ENCODE measurements at places on chromosomes 3 and 15. TPM values are rescaled to one million over a fixed set of nuclear protein-coding genes. Genes with fewer than 3 reads are reported as not detected.
A peak's percentile ranks its signal among the peaks of the same experiment; 100 is the strongest.

- DNase-seq: no peak
Measured at GRCh38 chr15:72884311-72884710, 100.8 kb upstream of the ADPGK start.

GRCh38 chr15:61750271-61751084, 309.8 kb downstream of the VPS13C start:
- no peak for DNase-seq

- peak; percentile 59 for DNase-seq
Measured at GRCh38 chr15:57784081-57784511, 77.6 kb downstream of the POLR2M start.

The TM4SF4 gene
- not detected for total RNA-seq

The ADGRG7 gene
- not detected for total RNA-seq

DNA sequence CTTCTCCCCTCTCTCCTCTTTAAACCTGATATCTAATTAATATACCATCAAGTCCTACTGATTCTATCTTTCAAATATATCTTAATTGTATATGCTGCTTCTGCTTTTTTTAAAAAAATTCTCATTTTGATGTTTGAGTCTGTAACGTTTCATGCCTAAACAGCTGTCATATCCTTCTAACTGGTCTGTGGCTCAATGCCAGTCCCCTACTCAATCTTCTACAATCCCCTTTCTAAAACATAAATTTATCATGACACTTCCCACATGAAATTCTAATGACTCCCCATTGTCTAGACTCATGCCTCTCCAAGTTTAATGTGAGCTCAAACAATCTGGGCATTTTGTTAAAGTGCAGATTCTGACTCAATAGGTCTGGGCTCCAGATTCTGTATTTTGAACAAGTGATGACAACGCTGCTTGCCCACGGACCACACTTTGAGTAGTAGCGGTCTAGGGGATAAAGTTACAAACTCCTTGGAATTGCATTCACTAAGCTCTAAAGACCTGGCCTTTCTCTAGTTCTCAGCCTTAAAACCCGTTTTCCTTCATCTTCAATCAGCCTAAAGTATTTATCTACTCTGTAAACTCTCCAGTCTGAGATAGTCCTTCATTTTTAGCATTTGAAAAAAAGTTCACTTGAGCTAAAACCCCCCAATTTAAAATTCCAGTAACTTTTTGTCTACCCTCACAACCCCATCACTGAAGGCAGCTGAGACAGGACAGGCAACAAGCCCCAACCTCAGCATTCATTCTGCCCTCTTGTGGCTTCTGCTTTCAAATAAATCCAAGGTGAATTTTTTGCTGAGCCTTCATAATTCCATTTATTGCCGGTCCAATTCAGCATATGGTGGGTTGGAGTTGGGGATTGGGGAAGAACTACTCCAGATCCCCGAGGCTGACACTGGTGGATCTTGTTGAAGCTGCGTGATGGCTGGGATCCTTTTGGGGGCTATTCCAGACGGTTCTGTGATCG, 88.1 kb upstream of the THRB start:
- no peak for DNase-seq

DNA sequence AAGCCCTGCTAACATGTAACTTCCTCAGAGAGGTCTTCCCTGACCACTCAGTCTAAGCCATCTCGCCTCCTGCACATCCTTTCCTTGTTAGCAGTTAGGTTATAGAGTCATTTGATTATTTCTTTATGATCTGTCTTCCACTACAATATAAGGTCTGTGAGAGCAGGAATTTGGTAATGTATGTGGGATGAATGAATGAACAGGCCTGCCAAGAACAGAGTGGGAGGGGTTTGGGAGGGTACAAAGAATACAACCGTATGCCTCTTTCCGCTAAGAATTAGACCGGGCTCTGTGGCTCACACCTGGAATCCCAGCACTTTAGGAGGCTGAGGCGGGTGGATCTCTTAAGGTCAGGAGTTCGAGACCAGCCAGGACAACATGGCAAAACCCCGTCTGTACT, 32.4 kb upstream of the MYO1E start:
- DNase-seq: no peak

The GMPS gene
- 38.3 TPM for total RNA-seq

DNA sequence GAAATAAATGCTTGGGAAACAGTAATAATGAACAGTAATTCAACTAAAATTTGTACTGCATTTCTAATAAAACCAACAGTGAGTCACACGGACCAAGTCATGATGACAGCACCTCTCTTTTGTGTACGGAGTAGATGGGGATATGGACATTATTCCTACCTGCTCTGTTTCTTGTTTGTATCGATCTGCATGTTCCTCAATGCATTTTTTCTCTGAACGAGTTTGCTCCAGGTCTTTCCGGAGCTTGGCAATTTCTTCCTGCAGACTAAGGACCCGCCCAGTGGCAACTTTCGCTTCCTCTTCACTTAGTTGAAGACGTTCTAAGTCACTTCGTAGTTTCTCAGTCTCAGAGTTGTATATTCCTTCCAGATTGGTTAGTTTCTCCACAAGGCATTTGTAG, 74.4 kb upstream of the MYO5C start:
- DNase-seq: peak; percentile 46

The SPSB4 gene
- total RNA-seq: 5.9 TPM

GRCh38 chr3:195250473-195251251, 20.3 kb downstream of the XXYLT1 start:
- peak; percentile 58 for DNase-seq

DNA sequence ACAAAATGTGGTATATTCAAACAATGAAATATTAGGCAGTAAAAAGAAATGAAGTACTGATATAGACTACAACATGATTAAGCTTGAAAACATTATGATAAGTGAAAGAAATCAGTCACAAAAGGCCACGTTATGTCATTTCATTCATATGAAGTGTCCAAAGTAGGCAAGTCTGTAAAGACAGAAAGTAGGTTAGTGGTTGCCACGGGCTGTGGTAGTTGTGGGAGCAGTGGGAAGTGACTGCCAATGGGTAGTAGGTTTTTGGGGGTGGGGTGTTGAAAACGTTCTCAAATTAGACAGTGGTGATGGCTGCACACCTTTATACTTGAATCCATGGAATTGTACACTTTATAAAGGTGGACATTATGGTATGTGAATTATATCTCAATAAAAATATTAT, 12.1 kb downstream of the GALNT15 start:
- DNase-seq: no peak

The SLC38A3 gene
- total RNA-seq: 10.4 TPM

- no peak for DNase-seq
Measured at GRCh38 chr3:40247714-40248454, 61.6 kb upstream of the EIF1B start.

DNA sequence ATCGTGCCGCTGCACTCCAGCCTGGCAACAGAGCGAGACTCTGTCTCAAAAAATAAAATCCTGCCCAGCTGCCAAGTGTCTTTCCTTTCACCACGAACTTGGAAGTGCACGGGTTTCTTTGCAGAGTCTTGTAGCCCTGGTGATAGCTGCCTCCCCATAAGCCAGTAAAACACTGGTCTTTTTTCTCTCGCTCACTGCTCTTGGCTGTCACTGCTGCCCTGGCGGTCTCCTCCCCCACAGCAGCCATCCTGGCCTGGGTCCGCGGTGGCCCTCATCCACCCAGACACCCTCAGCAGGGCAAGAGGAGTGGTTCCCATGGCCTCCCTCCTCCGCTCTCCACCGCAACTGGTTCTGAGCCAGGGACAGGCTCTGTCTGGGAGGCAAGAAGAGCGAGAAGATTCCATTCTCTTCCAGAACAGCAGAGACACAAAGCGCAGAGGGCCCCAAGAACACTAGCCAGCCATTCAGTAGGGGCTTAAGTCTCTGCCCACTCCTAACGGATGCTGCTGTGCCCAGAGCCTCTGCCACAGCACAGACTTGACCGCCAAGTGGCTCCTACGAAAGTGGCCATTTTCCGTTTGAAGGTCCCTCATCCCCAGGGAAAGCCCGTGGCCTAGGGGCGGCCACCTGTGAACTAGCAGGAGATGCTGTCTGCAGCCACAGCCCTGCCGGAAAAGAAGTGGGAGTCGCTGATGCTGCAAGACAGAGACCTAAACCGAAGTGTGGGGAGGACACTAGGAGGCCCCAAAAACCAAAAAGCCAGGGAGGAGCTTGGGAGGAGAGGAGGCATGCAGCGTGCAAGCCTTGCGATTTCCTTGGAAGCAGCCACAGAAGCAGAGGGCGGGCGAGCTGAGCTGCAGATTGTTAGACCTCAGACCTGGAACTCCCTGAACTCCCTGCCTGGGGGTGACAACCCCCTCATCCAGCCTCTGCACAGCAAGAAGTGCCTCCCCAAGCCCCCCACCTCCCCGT, 44.1 kb downstream of the KLHL25 start:
- DNase-seq: peak; percentile 95

DNA sequence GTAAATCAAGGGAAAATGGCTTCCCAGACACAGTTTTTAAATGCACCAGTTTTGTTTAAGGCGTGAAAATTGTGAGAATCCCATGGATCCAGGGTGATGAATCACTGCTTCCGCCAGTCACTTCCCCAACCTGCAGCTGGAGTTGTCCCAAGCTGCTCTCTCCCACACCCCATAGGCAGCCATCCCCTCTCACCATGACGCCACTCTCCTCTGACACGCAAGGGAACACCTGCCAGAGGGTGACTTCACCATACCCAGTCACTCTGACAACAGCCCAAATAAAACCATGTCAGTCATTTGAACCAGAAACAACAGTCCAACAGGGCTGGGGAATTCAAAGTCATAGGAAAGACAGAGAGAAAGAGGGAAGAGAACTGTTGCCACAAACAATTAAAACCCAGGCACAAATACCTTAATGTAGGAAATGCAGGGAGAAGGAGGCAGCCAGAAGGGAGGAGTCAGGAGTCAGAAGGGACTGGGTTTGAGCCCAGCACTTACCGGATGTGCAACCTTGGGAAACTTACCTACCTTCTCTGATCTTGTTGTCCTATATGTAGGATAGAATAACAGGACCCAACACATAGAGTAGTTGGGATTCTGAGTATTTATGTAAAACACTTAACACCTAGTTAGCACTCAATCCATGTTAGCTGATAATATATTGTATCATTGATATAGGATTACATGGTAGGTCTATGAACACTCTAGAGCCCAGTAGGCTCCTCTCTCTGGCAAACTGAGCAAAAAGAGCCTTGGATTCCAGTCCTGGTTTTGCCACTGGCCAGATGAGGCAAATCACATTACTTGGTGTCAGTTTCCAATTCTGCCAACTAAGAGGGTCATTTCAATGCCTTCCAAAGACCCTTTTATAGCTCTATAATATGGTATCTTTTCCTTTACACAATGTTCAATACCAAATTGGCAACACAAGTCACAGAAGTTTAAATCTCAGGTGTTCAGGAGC, 326.3 kb upstream of the ICE2 start:
- DNase-seq: peak; percentile 68

DNA sequence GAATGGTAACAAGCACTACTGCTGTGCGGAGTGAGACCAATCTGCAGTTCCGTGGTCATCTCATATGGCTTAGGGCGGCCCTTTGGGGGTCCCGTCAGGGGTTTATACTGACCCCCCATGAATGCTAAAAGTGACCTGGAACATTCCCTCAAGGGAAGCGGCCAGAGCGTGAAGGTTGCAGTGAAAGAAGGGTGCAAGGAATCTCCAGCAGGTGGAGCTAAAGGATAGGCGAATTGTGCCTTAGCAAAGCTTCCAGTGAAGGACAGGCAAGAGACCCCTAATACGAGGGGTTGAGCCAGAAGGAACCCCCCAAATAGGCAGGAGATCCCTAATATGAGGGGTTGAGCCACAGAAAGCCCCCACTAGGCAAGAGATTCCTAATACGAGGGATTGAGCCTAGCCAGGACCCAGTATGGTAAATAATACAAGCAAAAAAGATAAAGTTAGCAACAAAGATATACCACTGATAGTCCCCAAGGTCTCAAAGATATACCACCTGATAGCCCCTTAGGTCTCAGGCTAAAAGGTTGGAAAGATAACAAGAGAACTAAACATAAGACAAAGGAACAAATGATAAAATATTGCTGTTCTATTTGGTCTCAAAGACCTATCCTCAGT, 32.8 kb downstream of the ZNF589 start:
- no peak for DNase-seq

DNA sequence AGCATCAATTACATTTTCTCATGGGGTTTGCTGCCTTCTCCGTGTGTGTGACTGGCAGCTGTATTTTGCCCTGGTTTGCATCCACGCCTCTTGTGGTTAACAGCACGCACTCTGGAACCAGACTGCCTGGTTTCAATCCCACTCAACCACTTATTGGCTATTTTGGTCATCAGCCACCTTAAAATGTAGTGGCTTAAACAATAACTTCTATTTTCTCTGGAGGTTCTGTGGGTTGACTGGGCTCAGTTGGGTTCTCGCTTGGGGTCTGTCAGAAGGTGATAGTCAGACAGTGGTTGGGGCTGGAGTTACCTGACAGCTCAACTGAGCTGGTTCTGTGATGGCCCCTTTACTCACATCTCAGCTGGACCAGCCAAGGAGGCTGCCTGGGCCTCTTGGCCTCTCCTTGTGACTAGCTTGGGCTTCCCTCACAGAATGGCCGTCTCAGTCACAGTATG, 36.8 kb downstream of the EHD4 start:
- no peak for DNase-seq

The SLC26A6 gene
- 13.6 TPM for total RNA-seq

The HCN4 gene
- total RNA-seq: 51.1 TPM

The FAM81A gene
- 3.3 TPM for total RNA-seq

The P3H2 gene
- 1.7 TPM for total RNA-seq

The OR5K2 gene
- total RNA-seq: not detected

DNA sequence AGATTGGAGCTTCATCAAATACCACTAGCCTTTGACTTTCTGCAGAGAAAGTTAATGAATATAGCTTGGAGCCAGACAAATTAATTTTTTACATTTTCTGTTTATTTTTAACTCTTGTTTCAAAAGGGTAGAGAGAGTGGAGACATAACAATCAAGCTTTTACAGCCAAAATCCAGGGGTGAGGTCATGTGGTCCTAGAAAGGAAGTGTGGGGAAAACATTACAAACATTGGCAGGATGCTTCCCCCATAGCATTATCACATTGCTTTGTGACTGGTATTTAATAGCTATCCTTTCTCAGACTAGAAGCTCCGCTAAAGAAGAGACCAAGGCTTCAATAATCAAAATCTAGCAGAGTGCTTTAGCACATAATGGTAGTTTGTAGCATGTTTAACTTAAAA, 46.4 kb upstream of the PHLDB2 start:
- DNase-seq: no peak

The ZIC1 gene
- not detected for total RNA-seq

GRCh38 chr15:85116494-85116893, 134.8 kb downstream of the PDE8A start:
- DNase-seq: no peak

The PRR20G gene
- not detected for total RNA-seq

GRCh38 chr3:160568989-160569388, 3.6 kb upstream of the KPNA4 start:
- no peak for DNase-seq

The FBXW12 gene
- not detected for total RNA-seq

- no peak for DNase-seq
Measured at GRCh38 chr3:142285083-142285517, 59.7 kb upstream of the GK5 start.

- DNase-seq: no peak
Measured at GRCh38 chr3:78871048-78871447, 896.8 kb downstream of the ROBO1 start.

Data from right cardiac atrium (tissue), 5 donors.